SK-N-MC (cell line): ENCODE measurements at places on chromosomes 4 and X.

- DNase-seq: no peak
These were observed 99.2 kb upstream of the TENM3 start for GRCh38 chr4:182143822-182144625.

- no peak for DNase-seq
These were observed 199.9 kb downstream of the TENM3 start for GRCh38 chr4:182443070-182443469.

GRCh38 chr4:98199247-98199646, 56.0 kb upstream of the STPG2 start:
- DNase-seq: no peak

DNA sequence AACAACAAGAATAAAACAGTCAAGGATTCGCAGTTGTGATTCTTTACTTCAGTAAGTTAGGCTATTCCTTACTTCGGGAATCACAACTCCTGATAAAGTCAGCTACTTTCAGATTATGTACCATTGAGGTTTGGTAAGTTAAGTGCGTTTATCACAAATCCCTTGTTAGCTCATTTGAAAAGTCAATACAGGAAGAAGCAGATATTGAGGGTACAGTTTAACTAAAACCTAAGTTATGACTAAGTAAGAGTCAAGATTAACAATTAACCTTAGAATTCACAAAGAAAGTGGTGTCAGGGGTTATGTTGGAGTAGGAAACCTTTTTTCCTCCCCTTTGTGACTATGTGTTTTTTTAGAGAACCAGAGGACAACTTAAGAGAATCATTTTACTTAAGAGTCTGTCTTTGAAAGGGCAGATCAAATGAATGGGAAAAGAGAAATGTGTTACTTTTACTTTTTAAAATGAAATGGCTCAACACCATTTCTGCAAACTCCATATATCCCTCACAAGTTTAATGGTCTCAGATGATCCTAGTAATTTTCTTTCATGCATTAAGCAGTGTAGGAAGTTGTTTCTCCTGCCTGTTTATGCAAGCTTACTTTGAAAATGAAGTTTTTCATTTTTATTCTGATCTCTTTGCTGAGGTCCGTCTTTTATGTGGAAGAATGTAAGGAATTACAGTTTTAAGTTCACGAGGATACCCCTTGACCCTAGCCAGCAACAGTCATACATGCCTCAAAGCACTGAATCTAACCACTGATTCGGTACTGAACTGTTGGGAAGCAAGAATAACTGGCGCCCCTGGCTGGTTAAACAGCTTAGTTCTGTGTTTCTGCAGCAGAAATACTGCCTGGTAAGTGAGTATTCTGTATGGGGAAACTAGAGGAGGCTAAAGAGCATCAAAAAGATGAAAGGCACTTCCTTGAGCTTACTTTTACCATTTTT, 211.7 kb downstream of the SLC4A4 start:
- no peak for DNase-seq

DNA sequence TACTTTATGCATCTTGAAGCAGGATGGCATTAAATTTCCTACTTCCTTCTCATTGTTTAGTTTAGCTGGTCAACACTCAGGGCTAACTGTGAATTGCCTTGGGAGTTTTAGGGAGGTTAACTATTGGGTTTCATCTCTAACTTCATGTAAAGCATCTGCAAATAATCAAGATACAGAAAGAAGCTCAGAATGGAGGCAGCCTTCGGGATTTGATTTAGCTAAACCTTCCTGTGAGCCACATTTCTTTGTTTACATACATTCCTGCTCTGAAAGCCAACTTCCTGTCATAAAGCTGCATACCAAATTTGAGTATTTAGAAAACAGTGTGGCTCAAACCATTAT, 131.7 kb upstream of the PCDH18 start:
- DNase-seq: peak; percentile 93

DNA sequence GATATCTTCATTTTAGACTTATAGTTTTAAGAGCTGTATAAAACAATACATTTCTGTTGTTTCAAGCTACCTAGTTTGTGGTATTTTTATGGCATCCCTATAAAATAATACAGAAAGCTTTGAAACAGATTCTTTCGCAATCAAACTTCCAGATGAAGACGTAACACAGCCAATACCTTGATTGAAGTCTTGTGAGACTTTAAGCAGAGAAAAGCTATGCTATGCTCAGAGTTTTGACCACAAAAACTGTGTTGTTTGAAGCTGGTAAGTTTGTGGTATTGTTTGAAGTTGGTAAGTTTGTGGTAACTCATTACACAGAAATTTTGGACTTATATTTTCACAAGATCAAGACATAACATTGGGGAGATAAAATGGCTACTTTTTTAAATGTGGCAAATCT, 201.8 kb upstream of the UGT8 start:
- no peak for DNase-seq

DNA sequence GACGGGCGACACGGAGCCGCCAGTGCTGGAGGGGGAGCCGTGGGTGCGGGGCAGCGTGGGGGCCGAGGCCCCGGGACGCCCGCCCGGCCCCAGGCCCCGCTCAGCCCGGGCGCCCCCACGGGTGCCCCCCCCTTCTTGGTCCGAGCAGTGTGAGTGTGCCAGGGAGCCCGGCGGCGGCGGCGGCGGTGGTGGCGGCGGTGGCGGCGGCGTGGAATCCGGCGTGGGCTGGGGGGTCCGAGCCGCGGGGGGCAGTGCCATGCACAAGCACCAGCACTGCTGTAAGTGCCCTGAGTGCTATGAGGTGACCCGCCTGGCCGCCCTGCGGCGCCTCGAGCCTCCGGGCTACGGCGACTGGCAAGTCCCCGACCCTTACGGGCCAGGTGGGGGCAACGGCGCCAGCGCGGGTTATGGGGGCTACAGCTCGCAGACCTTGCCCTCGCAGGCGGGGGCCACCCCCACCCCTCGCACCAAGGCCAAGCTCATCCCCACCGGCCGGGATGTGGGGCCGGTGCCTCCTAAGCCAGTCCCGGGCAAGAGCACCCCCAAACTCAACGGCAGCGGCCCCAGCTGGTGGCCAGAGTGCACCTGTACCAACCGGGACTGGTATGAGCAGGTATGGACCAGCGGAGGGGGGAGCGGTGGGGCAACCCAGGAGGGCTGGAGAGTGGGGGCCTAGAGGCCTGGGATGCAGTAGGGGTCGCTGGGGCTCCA, 466 bp downstream of the DLG3 start:
- DNase-seq: no peak

DNA sequence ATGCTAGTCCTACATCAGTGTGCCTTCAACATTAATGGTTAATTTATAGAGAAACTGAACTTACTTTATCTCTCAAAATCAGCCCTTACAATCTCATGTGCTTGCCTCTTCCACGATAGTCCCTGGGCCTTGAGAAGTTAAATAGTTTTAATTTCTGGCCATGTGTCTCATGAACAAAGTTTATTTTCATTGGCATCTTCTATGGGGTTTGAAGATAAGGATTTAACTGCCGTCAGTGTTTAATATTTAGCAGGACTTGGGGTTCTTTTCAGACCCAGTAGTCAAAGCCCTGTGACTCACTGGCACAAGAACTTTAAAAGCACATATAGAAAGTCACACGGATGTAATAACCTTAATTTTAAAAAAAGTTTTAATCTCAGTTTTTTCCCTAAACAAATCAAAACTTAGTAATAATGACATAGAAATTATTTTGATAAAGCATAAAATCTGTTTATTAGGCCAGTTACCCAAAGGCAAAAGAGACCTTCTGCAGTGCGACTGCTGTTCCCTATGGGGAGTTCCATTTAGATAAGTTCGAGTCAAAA, 10.1 kb upstream of the MPP1 start:
- DNase-seq: no peak

GRCh38 chr4:7827566-7827965, 112.1 kb downstream of the AFAP1 start:
- DNase-seq: no peak

GRCh38 chr4:41320786-41321185, 64.1 kb downstream of the UCHL1 start:
- DNase-seq: no peak

- DNase-seq: no peak
These were observed 75.6 kb upstream of the NOCT start for GRCh38 chr4:138939960-138940359.

DNA sequence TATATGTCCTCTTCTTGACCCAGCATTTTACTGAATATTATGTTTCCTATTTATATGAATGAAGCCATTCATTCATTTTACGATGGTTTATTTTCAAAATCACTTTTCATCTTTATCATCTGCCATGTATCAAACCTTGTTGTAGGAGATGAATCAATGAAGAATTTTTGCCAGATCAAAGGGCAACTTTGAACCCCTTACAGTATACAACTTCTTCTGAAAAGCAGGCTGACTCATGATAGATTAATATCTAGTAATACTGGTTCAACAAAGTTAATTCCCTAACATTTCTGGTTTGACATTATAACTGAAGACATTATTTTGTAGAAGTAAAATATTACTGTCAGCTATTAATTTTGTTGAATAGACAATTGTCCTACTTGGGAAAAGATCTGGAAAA, 226.0 kb downstream of the RPA4 start:
- no peak for DNase-seq
